A673 (cell line): ENCODE measurements at places on chromosomes 12 and 14. TPM values are rescaled to one million over a fixed set of nuclear protein-coding genes. Genes with fewer than 3 reads are reported as not detected.

DNA sequence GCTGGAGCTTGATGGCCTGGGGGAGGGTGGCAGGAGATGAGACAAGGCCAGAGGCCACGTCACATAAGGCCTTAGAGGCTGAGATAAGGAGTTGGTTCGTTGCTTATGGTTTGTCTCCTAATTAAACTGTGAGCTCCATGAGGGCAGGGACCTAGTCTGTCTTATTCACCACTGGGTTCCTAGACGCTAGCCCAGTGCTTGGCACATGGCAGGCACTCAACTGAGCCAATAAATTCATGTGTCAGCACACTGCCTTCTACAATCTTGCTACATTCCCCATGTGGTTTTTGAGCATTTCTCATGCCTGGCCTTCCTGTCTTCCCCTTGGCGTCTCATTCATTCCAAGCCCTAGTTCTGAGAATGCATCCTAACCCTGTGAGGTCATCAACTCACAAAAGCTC lies 92.5 kb upstream of the MED13L start:
- no peak for DNase-seq
- no peak overlapping the region for H3K4me3 ChIP-seq
- no peaks in the 10 kb centered on the region for H3K36me3 ChIP-seq
- H3K27me3 ChIP-seq = no peaks in the 10 kb centered on the region
- no peak overlapping the region for H3K27ac ChIP-seq

- H3K4me1 ChIP-seq = peaks cover 24% of the 10 kb centered on the region
- no peak overlapping the region for H3K27ac ChIP-seq
- no peak overlapping the region for H3K4me3 ChIP-seq
- no peaks in the 10 kb centered on the region for H3K36me3 ChIP-seq
- no peaks in the 10 kb centered on the region for H3K27me3 ChIP-seq
- DNase-seq = peak; percentile 84
These were observed 161.2 kb downstream of the RERGL start for GRCh38 chr12:17928708-17929366.

PIWIL1 gene
- not detected in 2 replicates for total RNA-seq

DNA sequence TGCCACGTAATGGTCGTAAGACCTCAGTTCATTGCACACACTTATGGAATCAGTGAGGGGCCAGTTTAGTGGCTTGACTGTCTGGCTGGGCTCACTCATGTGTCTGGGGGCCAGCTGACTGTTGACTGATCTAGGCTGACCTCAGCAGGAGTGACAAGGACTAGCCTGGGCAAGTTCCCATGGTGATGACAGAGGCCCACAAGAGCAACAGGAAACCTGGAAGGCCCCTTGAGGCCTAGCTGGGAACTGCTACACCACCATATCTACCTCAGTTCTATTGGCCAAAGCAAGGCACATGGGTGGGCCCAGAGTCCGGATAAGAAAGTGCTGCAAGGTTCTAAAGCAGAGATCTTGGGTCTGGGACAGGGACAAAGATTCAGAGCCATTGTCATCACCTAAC lies 21.3 kb upstream of the RFLNA start:
- no peak overlapping the region for H3K4me3 ChIP-seq

GRCh38 chr12:5402009-5402935 lies 29.6 kb upstream of the NTF3 start:
- no peak overlapping the region for H3K4me3 ChIP-seq
- H3K27ac ChIP-seq = no peak overlapping the region
- H3K36me3 ChIP-seq = no peaks in the 10 kb centered on the region
- H3K4me1 ChIP-seq = no peaks in the 10 kb centered on the region
- peaks cover 44% of the 10 kb centered on the region for H3K27me3 ChIP-seq

DNA sequence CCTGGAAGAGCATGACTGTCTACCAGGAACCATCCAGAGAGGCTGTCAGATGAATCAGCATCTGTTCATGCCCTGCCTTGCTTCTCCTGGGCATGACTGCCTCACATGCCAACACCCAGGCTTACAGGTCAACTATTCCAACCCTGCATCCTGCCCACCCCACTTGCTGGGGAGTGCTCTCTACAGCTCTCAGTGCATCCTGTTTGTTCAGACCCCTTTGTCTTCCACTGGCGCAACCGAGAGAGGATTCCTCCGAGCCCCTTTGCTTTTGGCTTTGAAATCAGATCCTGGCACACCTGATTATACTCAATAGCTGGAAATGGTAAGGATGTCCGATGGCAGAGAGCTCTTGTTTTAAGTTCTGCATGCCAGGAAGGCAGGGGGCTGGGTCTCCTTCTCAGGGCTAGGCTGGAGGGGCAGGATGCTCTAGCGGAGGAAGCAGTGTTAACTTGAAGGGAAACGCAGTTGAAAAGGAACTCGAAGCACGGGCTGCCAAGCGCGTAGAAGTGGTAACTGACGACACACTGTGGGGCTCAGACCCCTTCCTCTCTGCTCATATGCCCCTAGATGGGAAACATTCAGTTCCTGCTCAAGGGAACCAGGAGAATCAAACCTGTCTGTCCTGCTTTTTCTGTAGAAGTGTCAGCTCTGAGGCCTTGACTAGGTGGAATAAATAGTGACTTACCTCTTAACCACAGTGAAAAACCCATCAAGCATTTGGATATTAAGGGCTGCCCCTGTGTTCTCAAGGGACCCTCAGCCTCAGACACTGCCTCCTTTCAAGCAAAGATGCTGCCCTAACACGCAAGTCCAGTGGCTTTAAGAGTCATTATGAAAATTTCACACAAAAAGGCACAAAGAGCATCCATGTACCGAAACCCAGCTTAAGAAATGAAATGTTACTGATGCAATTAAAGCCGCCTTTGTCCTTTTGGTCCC lies 297.5 kb downstream of the ZFP36L1 start:
- no peak overlapping the region for H3K4me3 ChIP-seq
- DNase-seq = no peak
- H3K27ac ChIP-seq = no peak overlapping the region
- peaks cover 4% of the 10 kb centered on the region for H3K4me1 ChIP-seq
- H3K27me3 ChIP-seq = no peaks in the 10 kb centered on the region
- H3K36me3 ChIP-seq = no peaks in the 10 kb centered on the region

HNF1A gene
- total RNA-seq = not detected in 2 replicates

- H3K36me3 ChIP-seq = peaks cover 6% of the 10 kb centered on the region
- peaks cover 10% of the 10 kb centered on the region for H3K4me1 ChIP-seq
- no peak for DNase-seq
- peak overlapping the region; percentile 59 for H3K4me3 ChIP-seq
- H3K27me3 ChIP-seq = no peaks in the 10 kb centered on the region
These were observed 1.2 kb downstream of the LPCAT3 start for GRCh38 chr12:7016958-7017571.

- no peak overlapping the region for H3K4me3 ChIP-seq
- peaks cover 6% of the 10 kb centered on the region for H3K4me1 ChIP-seq
- peaks cover 5% of the 10 kb centered on the region for H3K36me3 ChIP-seq
- peak; percentile 56 for DNase-seq
- H3K27ac ChIP-seq = no peak overlapping the region
- H3K27me3 ChIP-seq = no peaks in the 10 kb centered on the region
These were observed 2.8 kb upstream of the CDKL1 start for GRCh38 chr14:50399251-50400032.

TEAD4 gene
- total RNA-seq = 35.0 and 39.8 TPM in 2 replicates

GRCh38 chr12:125989696-125990095 lies 924.5 kb downstream of the AACS start:
- no peak overlapping the region for H3K27ac ChIP-seq
- no peak overlapping the region for H3K4me3 ChIP-seq
- no peaks in the 10 kb centered on the region for H3K36me3 ChIP-seq
- DNase-seq = no peak
- H3K27me3 ChIP-seq = peaks cover 9% of the 10 kb centered on the region

TESPA1 gene
- total RNA-seq = not detected in 2 replicates

KRT72 gene
- not detected in 2 replicates for total RNA-seq

- H3K27ac ChIP-seq = no peak overlapping the region
- no peak overlapping the region for H3K4me3 ChIP-seq
- H3K27me3 ChIP-seq = no peaks in the 10 kb centered on the region
- no peak for DNase-seq
- no peaks in the 10 kb centered on the region for H3K4me1 ChIP-seq
These were observed 276.2 kb upstream of the RTL1 start for GRCh38 chr14:101179691-101180211.

DNA sequence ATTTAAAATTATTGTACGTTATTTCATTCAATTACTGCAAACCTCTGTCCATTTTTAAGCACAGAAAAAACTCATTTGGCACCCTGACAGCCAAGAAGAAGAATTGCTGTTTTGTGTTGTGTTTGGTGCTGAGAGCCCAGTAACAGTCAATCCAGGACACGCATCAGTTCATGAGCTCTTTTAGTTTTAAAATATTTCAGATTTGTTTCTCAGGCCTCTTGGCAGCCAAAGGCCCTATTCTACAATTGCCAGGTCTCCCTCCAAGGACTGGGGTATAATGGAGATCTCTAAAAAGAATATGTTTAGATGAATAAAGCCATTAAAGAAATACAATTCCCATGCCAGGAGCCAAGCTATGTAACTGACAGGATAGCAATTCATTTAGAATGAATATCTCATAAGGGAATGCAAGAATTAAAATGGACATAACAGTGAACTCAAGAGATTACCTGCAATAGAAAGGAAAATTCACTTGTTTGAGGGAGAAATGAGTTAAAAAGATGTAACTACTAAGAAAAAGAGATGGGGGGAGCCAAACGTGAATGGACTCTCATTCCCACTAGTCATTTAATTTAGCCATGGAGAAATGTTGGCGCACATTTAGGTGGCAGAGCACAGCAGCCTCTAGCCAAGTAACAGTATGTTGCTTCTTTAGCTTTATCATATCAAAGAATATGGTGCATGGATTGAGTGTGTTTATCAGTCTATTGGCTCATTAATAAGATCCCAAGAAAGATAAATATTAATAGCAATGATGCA lies 140.6 kb upstream of the PELI2 start:
- no peaks in the 10 kb centered on the region for H3K27me3 ChIP-seq
- no peak for DNase-seq
- H3K4me3 ChIP-seq = no peak overlapping the region
- H3K27ac ChIP-seq = no peak overlapping the region
- no peaks in the 10 kb centered on the region for H3K4me1 ChIP-seq
- no peaks in the 10 kb centered on the region for H3K36me3 ChIP-seq

DNA sequence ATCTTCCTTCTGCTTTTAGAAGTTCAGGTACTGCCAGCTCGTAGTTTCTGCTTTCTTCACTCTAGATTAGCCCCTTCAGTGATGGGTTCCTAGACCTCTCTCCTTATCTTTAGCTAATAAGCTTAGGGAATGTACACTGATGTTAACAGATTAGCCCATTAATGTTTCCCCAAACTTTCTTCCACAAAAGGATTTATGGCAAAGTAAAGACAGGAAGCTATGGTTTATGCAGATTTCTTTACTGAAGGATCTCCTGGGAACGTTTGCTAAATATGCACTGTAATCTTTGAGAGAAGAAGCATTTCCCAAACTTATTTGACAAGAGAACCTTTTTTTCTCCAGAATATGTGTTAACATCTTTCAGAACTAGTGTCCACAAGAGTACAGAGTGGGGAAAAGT lies 4.2 kb downstream of the SOCS4 start:
- DNase-seq = peak; percentile 73
- peaks cover 16% of the 10 kb centered on the region for H3K36me3 ChIP-seq
- H3K27ac ChIP-seq = peak overlapping the region; percentile 61
- H3K4me1 ChIP-seq = peaks cover 46% of the 10 kb centered on the region
- peak overlapping the region; percentile 4 for H3K4me3 ChIP-seq

GRCh38 chr14:77985211-77985615 lies 185.0 kb upstream of the NRXN3 start:
- H3K27me3 ChIP-seq = no peaks in the 10 kb centered on the region
- no peak overlapping the region for H3K4me3 ChIP-seq

ZBTB42 gene
- 1.4 and 2.1 TPM in 2 replicates for total RNA-seq

REP15 gene
- total RNA-seq = 1.1 and 1.5 TPM in 2 replicates

DNA sequence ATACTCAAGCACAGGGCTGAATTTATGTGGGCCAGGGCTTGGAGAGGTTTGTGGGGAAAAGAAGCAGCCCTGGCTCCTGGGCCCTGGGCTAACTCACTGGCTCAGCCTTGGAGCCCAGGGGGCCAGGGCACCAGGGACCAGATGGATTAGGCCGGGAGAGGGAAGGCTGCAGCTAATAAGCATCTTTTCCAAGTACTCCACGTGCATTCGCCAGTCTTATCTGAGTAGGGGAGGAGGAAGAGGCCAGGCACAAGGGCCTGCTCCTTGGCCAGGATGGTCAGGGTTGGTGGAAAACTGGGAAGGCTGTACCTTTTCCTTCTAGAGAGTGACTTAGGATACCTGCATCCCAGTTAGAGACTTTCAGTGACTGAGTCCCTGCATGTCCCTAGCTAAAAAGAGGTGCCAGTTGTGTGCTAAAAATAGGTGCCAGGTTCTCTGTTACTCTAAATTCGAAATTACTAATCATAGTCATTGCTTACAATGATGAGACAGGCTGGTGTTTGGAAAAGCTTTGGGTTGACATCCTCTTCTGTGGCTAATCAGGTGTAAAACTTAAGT lies 1.3 kb downstream of the GLRX5 start:
- peaks cover 16% of the 10 kb centered on the region for H3K36me3 ChIP-seq
- DNase-seq = no peak
- peak overlapping the region; percentile 76 for H3K27ac ChIP-seq
- no peaks in the 10 kb centered on the region for H3K27me3 ChIP-seq

GRCh38 chr12:127388985-127389384 lies 878.0 kb upstream of the TMEM132C start:
- H3K27ac ChIP-seq = no peak overlapping the region
- no peaks in the 10 kb centered on the region for H3K27me3 ChIP-seq
- H3K4me1 ChIP-seq = no peaks in the 10 kb centered on the region
- no peaks in the 10 kb centered on the region for H3K36me3 ChIP-seq
- H3K4me3 ChIP-seq = no peak overlapping the region

DNA sequence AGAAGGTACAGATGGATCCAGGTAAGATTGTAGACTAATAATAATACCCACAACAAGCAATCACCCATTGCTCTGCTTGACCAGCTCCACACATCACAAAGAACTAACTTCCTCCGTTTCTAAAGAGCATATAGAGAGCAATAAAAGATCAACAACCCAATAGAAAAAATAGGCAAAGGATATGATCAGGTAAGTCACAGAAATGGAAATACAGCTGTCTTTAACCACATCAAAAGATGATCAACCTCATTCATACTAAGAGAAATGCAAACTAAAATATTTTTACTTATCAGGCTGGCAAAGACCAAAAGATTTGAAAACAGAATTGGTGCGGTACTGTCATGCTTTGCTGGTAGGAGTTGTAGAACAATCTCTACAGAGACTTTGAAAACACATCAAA lies 8.9 kb downstream of the C2CD5 start:
- no peaks in the 10 kb centered on the region for H3K27me3 ChIP-seq
- H3K36me3 ChIP-seq = peaks cover 20% of the 10 kb centered on the region
- peaks cover 6% of the 10 kb centered on the region for H3K4me1 ChIP-seq
- DNase-seq = no peak
- no peak overlapping the region for H3K4me3 ChIP-seq

- no peak for DNase-seq
- H3K36me3 ChIP-seq = no peaks in the 10 kb centered on the region
- no peak overlapping the region for H3K27ac ChIP-seq
- no peaks in the 10 kb centered on the region for H3K4me1 ChIP-seq
- no peaks in the 10 kb centered on the region for H3K27me3 ChIP-seq
- no peak overlapping the region for H3K4me3 ChIP-seq
These were observed 156.0 kb downstream of the TMTC3 start for GRCh38 chr12:88298014-88298682.

- no peak overlapping the region for H3K4me3 ChIP-seq
- H3K27ac ChIP-seq = no peak overlapping the region
- no peak for DNase-seq
- H3K27me3 ChIP-seq = no peaks in the 10 kb centered on the region
These were observed 110.1 kb downstream of the EML5 start for GRCh38 chr14:88682495-88683114.
